ENCODE measurements at places on chromosomes 1 and 21.

DNA sequence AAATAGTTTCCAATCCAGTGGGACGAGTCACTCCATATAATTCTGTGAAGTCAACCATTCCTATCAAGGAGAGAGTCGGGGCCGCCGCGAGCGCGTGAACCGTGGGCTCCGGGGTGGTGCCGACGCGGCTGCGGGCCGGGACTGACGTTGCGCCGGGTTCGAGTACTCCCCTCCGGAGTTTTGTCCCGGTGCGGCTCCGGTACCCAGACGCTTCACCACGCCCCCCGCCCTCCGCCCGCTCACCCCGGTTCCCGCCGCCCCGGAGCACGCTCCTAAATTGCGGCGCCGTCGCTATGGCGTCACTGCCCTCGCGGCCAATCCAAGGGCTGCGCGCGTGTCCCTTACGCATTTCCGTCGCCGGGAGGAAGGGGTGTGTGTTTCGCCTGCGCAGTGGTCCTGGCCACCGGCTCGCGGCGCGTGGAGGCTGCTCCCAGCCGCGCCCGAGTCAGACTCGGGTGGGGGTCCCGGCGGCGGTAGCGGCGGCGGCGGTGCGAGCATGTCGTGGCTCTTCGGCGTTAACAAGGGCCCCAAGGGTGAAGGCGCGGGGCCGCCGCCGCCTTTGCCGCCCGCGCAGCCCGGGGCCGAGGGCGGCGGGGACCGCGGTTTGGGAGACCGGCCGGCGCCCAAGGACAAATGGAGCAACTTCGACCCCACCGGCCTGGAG lies at the start of gene ATAD3B:
Gene ATAD3B (plus strand): TSS at position 377 of the 664 bp plus-strand sequence. CDS start 120 bp downstream, at position 497.
- DNase-seq: peak; percentile 91

GRCh38 chr1:17148950-17149608 lies 29.8 kb upstream of the PADI2 start:
- DNase-seq: peak; percentile 60

- no peak for DNase-seq
Observed at GRCh38 chr1:9858293-9859035, 34.7 kb upstream of the CLSTN1 start.

- no peak for DNase-seq
Observed at GRCh38 chr21:20276954-20277353, 721.3 kb upstream of the NCAM2 start.

- DNase-seq: no peak
Observed at GRCh38 chr21:21039624-21040170, 41.5 kb downstream of the NCAM2 start.

- DNase-seq: no peak
Observed at GRCh38 chr1:236075848-236076247, 11.0 kb upstream of the NID1 start.

DNA sequence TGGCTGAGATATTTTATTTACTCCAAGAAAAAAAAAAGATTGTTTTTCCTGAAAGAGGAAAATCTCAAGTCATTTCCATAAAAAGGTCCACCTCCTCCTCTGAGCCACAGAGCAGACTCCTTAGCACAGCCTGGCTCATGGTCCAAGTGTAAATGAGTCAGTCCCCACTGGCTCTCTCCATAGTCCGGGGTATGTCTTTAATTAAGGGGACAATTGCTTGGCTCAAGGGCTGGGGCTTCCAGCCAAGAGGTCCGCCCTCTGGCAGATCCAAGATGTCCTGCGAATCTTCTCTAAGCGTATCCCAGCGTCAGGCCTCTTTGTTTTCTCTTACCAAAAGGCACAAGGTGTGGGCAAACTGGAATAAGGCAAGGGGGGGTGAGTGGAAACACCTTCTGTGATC lies 33.3 kb downstream of the FOXD2 start:
- DNase-seq: peak; percentile 17

GRCh38 chr1:119046785-119047438 lies 58.8 kb upstream of the TBX15 start:
- DNase-seq: no peak

GRCh38 chr1:18932879-18933278 lies 23.6 kb downstream of the IFFO2 start:
- DNase-seq: no peak

GRCh38 chr1:116230712-116231111 lies 119.5 kb downstream of the MAB21L3 start:
- no peak for DNase-seq

DNA sequence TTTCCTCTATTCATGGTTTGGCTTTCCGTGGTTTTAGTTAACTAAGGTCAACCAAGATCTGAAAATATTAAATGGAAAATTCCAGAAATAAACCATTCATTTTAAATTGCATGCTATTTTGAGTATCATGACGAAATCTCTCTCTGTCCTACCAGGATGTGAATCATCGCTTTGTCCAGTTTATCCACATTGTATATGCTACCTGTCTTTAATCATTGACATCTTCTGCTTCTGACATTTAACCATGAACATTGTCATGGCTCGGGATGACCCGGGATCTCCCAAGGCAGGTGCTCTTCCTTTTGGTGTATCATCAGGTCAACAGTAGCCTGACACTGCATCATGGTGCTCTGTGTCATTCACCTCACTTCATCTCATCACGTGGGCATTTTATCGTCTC lies 125.5 kb upstream of the HNRNPU start:
- peak; percentile 45 for DNase-seq

DNA sequence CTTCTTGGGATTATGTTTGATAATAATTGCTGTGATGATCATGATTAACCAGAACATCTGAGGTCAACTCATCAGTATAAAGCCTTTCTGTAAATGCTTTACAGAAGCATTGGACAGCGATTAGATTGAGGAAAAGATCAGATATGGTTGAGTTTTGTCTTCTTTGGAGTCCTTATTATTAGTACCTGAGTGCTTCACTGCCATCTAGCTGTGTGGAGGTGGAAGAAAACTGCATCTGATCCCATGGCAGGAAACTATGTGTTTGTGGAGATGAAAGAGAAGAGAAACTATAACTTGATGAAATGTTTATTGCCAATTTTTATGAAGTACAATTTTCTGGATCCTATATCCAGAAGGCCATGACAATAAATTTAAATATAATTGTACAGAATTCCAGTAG lies 11.4 kb downstream of the FLG2 start:
- DNase-seq: peak; percentile 11

GRCh38 chr1:181083842-181084605 lies 4.5 kb upstream of the IER5 start:
- no peak for DNase-seq

- DNase-seq: no peak
Observed at GRCh38 chr1:45478121-45478814, 12.7 kb downstream of the TESK2 start.

GRCh38 chr1:175900171-175900570 lies 156.8 kb upstream of the TNR start:
- no peak for DNase-seq

DNA sequence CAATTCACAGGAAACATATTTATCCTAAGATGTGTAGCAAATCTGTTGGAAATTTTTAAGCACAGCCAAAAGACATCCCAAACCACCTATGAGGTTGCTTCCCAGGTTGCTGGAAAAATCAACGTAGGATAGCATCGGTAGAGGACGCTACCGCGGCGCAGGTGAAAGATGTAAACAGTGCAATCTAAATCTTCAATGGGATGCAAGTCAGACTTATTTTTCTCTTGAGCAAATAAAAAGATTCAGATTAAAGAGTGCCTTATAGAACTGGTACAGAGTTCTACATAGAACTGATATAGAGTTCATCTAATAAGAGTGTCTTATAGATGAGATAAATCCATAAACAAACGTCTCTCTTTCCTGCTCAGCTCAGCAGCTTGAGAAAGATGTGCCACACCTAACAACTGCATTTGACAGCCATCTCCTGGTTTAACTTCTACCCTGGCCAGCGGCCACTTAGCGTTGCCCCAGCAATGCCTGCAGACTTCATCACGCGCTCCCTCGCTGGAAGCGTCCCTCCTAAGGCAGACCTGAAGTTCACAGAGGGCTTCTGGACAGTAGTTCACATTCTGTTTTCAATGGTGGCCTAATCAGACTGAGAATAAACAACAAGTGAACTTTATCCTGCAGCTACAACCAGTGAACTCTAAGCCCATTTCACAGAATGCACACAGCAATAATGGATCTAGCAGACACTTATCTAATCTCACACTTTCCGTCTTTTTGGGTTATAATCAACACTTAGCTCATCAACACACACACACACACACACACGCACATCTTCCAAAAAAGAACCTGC lies 164.5 kb downstream of the TOMM20 start:
- no peak for DNase-seq

GRCh38 chr1:85274969-85275453 lies 1.4 kb downstream of the BCL10 start:
- peak; percentile 73 for DNase-seq

DNA sequence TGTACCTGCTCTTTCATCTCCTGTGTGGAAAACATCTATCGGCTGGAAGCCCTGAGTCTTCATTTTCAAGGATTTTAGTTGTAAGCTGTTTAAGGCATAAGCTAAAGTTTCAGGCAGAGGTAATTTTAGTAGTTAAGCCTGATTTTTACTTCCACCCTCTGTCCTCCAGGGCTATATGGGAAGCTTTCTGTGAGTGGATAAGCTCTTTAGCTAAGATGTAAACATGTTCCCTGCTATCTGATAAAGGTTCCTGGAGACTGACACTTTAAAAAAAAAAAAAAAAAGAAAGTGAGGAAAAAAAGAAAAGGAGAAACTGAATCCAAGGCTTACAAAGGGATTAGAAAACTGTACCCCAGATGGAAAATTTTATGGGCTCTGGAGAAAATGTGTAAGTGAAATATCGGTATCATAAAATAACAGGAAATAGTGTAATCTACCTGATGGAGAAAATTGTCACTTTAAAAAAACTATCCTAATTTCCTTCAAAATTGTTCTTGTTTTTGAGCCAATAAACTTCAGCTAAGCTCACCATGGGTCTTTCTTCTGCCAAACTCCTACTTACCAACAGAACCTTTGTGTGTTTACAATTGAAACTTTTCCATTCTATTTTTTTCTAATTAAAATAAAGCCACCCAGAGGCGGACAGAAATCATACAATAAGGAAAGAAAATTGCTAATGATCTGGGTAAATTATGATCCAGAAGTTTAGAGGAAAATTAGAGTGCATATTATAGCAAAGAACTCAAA lies 180.5 kb downstream of the TGFB2 start:
- DNase-seq: no peak

DNA sequence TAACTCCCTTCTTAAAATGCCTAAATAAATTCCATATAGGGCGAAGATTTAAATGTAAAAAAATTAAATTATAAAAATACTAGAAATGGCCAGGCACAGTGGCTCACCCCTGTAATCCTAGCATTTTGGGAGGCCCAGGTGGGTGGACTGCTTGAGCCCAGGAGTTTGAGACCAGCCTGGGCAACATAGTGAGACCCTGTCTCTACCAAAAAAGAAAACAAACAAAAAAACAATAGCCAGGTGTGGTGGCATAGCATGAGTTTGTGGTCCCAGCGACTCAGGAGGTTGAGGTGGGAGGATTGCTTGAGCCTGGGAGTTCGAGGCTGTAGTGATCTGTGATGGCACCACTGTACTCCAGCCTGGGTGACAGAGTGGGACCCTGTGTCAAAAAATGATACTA lies 17.8 kb downstream of the SORT1 start:
- DNase-seq: no peak

GRCh38 chr1:162080472-162081015 lies 11.1 kb downstream of the NOS1AP start:
- no peak for DNase-seq

- DNase-seq: no peak
Observed at GRCh38 chr1:46096269-46097148, 35.9 kb downstream of the PIK3R3 start.

DNA sequence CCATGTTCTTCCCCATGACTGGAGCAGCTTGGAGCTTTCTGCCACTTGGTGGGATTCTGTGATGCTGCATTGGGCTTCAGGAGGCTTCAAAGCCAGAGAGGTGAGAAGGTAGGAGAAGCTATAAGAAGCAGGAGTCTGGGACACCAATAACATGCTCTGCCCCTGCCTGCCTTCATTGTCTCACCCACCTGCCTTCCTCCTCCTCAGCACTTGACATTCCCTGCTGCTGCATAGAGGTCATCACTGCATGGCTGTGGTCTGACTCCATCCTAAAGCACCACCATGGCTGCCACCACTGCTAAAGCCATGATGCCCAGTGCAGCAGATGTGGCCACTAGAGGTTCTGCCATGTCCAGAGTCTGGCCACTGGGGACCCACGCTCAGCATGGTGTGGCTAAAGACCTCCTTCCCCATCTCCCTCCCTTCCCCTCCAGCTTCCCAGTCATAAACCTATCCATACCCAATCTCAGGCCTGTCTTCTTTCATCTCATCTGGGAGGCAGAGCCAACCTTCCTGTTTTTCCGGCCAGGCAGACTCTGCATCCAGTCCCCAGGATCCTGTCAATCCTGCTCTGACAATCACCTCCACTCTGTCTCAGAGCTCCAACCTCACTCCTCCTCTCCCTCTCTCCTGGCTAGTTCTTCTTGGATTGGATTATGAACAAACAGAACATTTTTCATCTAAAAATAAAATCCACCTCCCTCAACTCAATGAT lies 285.1 kb upstream of the POU3F1 start:
- DNase-seq: no peak

- DNase-seq: no peak
Observed at GRCh38 chr1:47188791-47189785, 748 bp downstream of the PDZK1IP1 start.

DNA sequence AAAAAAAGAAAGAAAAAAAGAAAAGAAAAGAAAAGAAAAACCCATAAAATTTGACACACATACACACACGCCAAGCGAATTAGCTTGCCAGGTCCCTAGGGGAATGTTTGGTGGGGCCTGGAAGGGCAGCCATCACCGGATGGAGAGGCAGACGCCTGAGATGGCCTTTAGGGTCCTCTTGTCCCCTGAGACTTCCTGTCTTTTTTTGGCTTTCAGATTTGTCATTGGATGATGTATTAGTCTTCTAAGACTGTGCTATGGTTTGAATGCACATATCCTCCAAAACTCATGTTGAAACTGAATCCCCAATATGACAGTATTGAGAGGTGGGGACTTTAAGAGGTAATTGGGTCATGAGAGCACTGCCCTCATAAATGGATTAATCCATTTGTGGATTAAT lies 211.8 kb downstream of the TOMM20 start:
- DNase-seq: no peak

DNA sequence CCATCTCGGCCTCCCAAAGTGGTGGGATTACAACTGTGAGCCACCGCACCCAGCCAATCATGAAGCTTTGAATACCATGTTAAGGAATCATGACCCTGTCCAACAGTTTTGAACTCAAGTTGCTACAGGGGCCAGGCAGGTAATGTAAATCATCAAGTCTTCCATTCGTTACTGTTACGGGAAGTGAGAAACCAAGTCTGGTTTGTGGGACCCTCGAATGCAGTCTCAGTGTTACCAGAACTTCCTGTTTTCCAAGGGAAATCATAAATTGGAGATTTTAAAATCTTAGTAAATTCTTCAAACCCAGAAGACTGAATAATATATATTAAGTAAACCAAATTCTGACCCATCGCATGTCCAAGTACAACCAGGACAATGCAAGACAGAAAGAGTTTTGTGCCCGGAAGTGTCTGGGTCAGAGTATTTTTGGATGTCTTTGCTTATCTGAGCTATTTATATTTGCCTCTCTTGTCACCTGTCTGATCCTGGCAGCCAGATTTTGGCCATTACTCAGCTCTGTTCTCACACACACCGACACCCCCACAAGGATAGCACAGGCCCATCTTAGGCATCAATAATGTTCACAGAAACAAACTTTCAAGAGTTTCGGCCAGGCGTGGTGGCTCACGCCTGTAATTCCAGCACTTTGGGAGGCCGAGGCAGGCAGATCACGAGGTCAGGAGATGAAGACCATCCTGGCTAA lies 8.8 kb downstream of the ATP5IF1 start:
- DNase-seq: no peak

GRCh38 chr1:25758466-25759070 lies 41.4 kb upstream of the SELENON start:
- DNase-seq: no peak
